Panc1 (cell line): ENCODE measurements at places on chromosomes 16 and 17. TPM values are rescaled to one million over a fixed set of nuclear protein-coding genes. Genes with fewer than 3 reads are reported as not detected.

LGALS3BP gene
- 361 TPM for total RNA-seq

CHRNE gene
- total RNA-seq = 0.13 TPM

DNA sequence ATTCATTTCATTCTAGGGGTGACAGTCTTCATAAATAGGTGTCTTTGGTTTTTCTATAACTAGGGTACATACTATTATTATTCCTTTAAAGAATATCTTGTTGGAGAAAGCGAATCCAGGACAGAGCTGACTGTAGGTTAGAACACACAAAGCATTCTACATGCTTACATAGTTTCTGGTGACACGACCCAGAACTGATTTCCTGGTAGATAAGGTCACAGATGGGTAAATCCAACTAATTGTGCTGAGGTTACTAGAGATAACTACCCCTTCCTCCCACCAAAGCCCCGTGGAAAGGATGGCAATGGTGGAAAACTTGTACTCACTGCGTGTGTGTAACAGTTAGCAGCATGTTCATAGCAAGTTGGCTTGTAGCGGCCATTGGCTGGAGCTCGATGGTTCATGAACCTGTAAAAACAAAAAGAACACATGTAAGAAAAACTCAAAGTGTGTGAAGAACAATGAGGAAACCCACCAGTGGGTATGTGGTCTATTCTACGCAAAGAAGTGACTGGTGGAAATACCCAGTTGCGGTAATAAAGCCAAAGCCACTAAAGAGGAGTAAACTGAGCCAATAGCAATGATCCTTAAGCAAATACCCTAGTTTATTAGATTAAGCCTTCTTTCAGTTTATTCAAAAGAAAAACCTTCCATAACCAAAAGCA lies 7.7 kb downstream of the MMD start:
- no peak overlapping the region for H3K4me3 ChIP-seq
- peaks cover 7% of the 10 kb centered on the region; the same call in 1 of the 2 replicates for H3K36me3 ChIP-seq
- DNase-seq = no peak
- H3K27ac ChIP-seq = no peak overlapping the region
- no peaks in the 10 kb centered on the region for H3K4me1 ChIP-seq

GRCh38 chr17:15511142-15511541 lies 43.7 kb upstream of the CDRT4 start:
- H3K27me3 ChIP-seq = no peaks in the 10 kb centered on the region
- H3K36me3 ChIP-seq = no peaks in the 10 kb centered on the region
- no peak overlapping the region for H3K4me3 ChIP-seq
- H3K27ac ChIP-seq = no peak overlapping the region
- H3K4me1 ChIP-seq = no peaks in the 10 kb centered on the region

GRCh38 chr16:66541388-66542355 lies 8.2 kb downstream of the TK2 start:
- no peaks in the 10 kb centered on the region for H3K36me3 ChIP-seq
- no peak for DNase-seq
- no peak overlapping the region for H3K4me3 ChIP-seq
- H3K27ac ChIP-seq = no peak overlapping the region

DNA sequence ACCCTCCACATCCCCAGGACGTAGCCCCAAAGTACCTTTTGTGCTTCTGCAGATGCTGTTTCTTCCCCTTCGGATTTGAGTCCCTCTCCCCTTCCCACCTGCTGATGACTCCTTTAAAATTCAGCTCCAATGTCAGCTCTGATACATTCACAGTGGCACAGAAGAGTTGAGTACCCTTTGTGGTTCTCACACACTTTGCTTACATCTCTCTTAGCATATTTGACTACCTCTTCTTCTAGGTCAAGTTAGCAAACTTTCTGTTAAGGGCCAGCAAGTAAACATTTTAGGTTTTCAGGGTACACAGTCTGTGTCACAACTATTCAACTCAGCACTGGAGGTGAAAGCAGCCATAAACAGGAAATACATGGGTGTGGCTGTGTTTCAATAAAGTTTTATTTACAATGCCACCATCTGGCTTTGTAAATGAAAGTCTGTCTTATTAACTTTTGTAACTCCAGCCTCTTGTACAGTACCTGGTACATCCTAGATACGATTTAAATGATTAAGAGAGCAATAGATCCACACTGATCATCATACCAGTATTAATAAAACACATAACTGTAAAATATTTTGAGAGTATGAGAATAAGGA lies 161.7 kb downstream of the SOX9 start:
- no peak overlapping the region for H3K27ac ChIP-seq
- H3K4me1 ChIP-seq = no peaks in the 10 kb centered on the region
- DNase-seq = no peak
- H3K36me3 ChIP-seq = no peaks in the 10 kb centered on the region

DNA sequence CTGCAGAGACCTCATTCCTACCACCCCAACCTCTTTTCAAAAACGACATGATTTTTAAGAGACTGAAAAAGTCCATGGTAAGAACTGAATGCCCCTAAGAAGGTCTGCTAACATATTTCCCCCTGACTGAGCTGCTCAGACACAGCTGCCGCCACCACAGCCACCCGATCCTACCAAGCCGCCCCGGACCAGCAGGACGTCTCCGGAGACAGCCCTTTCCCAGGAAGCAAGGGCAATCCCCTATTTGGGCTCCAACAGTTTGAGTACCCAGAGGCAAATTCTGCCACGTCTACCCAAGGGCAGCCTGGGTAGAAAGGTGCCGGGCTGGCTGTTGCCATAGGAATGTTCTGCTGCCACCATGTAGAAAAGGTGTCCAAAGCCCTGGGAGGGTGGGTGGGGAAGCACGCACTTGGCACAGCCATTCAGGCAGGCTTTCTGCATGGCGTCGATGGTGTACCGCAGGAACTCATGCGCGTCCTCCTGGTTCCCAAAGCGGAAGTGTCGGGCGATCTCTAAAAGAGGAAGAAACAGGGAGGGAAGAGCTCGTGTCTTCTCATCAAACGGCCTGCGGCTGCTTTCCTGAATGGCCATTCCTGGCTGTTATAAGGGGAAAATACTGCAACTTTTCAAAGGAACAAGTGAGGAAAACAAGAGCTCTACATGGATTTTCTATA lies 13.6 kb downstream of the USP36 start:
- H3K36me3 ChIP-seq = peaks cover 23% of the 10 kb centered on the region
- H3K4me3 ChIP-seq = no peak overlapping the region
- no peak for DNase-seq
- H3K4me1 ChIP-seq = no peaks in the 10 kb centered on the region
- H3K27me3 ChIP-seq = no peaks in the 10 kb centered on the region
- no peak overlapping the region for H3K27ac ChIP-seq

- no peaks in the 10 kb centered on the region for H3K36me3 ChIP-seq
- H3K27me3 ChIP-seq = no peaks in the 10 kb centered on the region
- H3K4me3 ChIP-seq = no peak overlapping the region
Observed at GRCh38 chr16:4303973-4304372, 11.9 kb upstream of the GLIS2 start.
